ENCODE measurements at places on chromosomes 6 and 20. TPM values are rescaled to one million over a fixed set of nuclear protein-coding genes. Genes with fewer than 3 reads are reported as not detected.

PNLDC1 gene
- 0.24 TPM for total RNA-seq

PPP1R3G gene
- total RNA-seq: 6.7 TPM

C6orf132 gene
- 0.64 TPM for total RNA-seq

RBBP8NL gene
- not detected for total RNA-seq

PET117 gene
- 9.4 TPM for total RNA-seq

LTA gene
- not detected for total RNA-seq

OR2H2 gene
- total RNA-seq: not detected

DTD1 gene
- 11.8 TPM for total RNA-seq

SLC35D3 gene
- not detected for total RNA-seq

TDRD6 gene
- 0.38 TPM for total RNA-seq

PGC gene
- total RNA-seq: not detected

CENPW gene
- 0.66 TPM for total RNA-seq

NOX3 gene
- not detected for total RNA-seq

ARMH2 gene
- total RNA-seq: not detected

NQO2 gene
- 38.1 TPM for total RNA-seq

DAAM2 gene
- 7.2 TPM for total RNA-seq

RHAG gene
- 1.3 TPM for total RNA-seq

C6orf58 gene
- total RNA-seq: not detected

NMBR gene
- total RNA-seq: not detected

HSD17B8 gene
- total RNA-seq: 20.2 TPM

TCP11 gene
- total RNA-seq: not detected

TCF21 gene
- 10.0 TPM for total RNA-seq

LY6G6C gene
- total RNA-seq: not detected

ZNF76 gene
- total RNA-seq: 28.6 TPM

KCNS1 gene
- 0.46 TPM for total RNA-seq

OR12D3 gene
- not detected for total RNA-seq

GNL1 gene
- 22.7 TPM for total RNA-seq

OR2H1 gene
- total RNA-seq: not detected

TSBP1 gene
- not detected for total RNA-seq

ESR1 gene
- 2.1 TPM for total RNA-seq

FHL5 gene
- 0.62 TPM for total RNA-seq

R3HDML gene
- not detected for total RNA-seq

KCNQ2 gene
- 1.1 TPM for total RNA-seq

SPTLC3 gene
- total RNA-seq: 15.4 TPM

PNPLA1 gene
- total RNA-seq: not detected

LGSN gene
- not detected for total RNA-seq

SCRT2 gene
- not detected for total RNA-seq

SLC22A16 gene
- total RNA-seq: not detected

ADGRF4 gene
- total RNA-seq: 0.85 TPM

TRIM40 gene
- not detected for total RNA-seq

RIPOR3 gene
- total RNA-seq: 2.1 TPM

IL20RA gene
- 0.11 TPM for total RNA-seq

CD93 gene
- 51.6 TPM for total RNA-seq

RAET1E gene
- 0.45 TPM for total RNA-seq

CPXM1 gene
- total RNA-seq: 3.0 TPM

XKR7 gene
- not detected for total RNA-seq

NKX2-4 gene
- not detected for total RNA-seq

ULBP3 gene
- total RNA-seq: 1.4 TPM

Data from right cardiac atrium (tissue), 5 donors.